Stimulated activated CD4-positive, alpha-beta T cell treated with anti-CD3 and anti-CD28 coated beads, Interleukin-1b, Interleukin-23, amount 100 ng/mL, for 24 hours (primary cell): ENCODE measurements at places on chromosomes 3 and 15.

DNA sequence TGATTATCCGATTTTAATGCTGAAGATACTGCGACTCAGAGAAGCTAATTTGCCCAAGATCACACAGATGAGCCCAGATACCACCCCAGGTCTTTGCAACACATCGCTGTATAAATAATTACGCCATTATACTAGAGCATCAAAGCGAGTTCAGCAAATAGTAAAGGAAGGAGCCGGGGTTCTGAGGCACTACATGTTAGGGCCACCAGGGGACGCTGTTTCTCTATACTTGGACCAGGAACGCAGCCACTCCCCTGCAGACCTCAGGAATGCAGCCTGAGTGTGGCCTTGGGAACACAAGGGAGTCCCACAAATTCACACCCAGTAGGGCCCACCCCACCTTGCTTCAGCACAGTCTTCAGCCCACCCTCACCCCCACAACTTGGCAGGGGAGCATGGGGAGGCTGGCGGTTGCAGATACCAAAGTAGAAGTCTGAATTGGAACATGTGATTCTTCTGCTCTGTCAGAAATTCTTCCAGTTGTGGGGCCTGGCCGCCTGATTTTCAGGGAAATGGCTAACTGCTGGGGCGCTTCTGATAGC, 57.8 kb upstream of the RYK start:
- peak; percentile 73 for DNase-seq

DNA sequence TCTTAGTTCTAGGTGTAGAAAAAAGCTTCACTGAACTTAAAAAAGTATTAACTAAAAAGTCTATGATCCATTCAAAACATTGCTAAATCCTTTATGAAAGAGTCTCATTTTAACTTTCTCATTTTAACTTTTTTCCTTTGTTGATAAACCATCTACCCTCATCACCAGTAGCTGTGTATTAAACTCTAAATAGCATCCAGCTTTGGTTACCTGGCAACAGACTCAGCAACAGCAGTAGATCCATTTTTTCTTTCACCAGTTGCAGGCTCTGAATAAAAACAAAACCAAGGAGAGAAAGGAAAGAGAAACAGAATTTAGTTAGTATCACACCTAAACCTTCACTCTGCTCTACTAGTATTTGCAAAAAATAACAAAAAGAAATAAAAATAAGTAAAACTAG, 51.6 kb downstream of the TP53BP1 start:
- no peak for DNase-seq

DNA sequence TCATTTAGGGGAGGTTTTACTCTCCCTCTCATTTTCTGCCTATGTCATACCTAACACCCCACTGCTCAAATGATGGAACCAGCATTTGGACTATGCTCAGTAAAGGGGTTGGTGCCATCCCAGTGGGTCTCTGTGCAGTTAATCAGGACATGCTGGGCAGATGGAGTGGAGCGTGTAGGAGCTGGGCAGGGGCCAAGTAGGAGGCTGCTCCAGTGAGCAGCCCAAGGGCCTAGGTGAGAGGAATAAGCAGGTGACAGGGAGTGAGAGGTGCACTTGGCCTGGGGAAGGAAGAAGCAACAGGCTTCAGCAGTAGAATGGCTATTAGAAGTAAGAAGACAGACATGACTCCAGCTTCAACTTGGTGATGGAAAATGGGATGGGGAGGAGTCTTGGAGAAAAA, 72.2 kb downstream of the EPHB1 start:
- no peak for DNase-seq

- DNase-seq = no peak
These were observed 100.6 kb downstream of the SUCNR1 start for GRCh38 chr3:151974067-151974466.

DNA sequence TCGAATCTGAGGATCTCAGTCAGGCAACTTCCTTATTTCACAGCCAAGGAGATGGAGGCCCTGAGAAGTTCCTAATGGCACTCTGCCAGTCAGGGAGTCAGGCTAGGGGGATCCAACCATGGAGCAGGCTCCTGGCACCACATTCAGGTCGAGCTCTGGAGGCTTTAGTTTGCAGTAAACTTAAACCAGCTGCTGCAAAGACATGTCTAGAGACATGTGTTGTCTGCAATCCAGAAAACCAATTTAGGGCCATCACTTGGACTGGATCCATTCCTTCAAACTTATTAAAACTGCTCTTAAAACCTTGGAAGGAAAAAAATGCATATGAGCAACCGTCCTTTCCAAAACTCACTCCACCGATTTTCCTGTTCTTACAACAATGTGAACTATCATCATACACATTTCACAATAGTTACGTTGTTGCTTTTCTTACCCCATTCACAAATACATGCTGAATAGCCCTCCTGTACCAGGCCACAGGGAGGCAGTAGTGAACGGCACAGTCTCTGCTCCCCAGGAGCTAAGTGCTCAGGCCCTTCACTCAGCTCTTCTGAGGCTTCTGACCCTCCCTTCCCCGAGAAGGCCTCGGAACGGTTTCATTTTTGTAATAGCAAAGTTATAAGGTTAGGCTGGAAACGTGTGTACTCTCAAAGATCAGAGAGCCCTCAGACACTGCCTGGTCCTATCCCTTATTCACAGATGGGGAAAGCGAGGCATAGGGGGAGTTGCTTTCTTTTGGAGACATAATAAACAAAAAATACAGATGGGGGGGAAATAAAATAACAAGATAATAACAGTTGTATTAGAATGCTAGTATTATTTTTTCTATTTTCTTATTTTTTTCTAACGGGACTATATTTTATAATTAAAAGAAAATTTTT, 20.1 kb downstream of the RFT1 start:
- DNase-seq = no peak

- DNase-seq = no peak
These were observed 67.2 kb downstream of the PEX5L start for GRCh38 chr3:179969525-179969924.

- DNase-seq = no peak
These were observed 31.7 kb upstream of the MAP4 start for GRCh38 chr3:48047841-48048464.

- no peak for DNase-seq
These were observed 293.5 kb downstream of the AGBL1 start for GRCh38 chr15:86373147-86373546.

GRCh38 chr15:70526221-70526973, 237.0 kb downstream of the UACA start:
- no peak for DNase-seq

DNA sequence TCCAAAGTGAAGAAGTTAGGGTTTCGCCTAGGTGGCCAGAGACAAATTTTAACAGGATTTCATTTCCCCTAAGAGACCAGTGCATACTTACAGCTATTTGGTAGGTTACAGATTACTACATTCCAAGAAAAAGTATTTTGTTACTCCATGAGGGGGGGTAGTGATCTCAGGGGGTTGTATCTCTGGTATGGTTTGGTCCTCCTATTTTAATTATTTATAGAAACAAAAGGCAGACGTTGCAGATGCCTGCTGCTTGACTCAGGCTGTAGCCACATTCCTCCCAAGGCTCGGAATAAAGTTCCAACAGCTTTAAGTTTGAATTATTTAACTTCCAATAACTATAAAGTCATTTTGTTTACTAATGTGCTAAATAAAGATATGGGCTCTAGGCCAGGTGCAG, 1.3 kb upstream of the TRIM59 start:
- DNase-seq = no peak

- no peak for DNase-seq
These were observed 31.7 kb downstream of the UQCC5 start for GRCh38 chr3:52568069-52568468.

DNA sequence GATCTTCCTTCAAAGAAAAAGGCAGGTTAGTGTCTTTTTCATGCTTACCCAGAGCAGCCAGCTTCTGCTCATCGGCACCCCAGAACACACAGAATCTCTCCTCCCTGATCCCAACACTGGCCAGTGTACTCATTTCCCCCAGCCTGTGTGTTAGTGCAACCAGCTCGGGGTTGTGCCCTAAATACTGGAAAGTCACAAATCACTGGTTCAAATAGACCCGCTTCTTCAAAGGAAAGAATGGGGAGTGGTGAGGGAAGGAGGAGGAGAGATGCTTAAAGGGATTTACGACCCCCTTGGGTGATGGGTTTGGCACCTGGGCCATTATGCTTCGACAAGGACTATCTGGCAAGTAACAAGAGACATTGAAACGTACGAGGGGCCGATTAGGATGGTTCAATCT, 114.0 kb downstream of the FOXB1 start:
- no peak for DNase-seq
